Stimulated activated CD4-positive, alpha-beta T cell treated with anti-CD3 and anti-CD28 coated beads, Interleukin-1b, Interleukin-23, amount 100 ng/mL, for 1 hour (primary cell): ENCODE measurements at places on chromosomes 7 and 10.

DNA sequence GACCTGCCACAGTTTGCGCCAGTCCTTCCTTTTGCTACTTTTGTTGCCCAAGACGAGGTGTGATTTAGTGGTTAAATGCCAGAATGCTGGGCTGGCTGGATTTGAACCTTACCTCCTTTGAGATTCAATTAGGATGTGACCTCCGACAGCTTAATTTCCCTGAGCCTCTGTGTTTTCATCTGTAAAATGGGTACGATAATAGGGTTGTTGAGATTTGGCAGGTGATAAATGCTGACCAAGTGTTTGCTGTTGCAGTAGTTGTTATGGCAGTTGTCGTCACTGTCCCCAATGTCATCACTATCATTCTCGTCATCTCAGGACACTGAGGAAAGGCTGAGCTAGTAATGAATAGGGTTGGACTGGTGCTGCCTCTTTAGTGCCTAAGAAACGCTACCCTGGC, 61.1 kb downstream of the GRK5 start:
- DNase-seq, result no peak

GRCh38 chr7:157077021-157077420, 61.7 kb upstream of the UBE3C start:
- DNase-seq, result no peak

DNA sequence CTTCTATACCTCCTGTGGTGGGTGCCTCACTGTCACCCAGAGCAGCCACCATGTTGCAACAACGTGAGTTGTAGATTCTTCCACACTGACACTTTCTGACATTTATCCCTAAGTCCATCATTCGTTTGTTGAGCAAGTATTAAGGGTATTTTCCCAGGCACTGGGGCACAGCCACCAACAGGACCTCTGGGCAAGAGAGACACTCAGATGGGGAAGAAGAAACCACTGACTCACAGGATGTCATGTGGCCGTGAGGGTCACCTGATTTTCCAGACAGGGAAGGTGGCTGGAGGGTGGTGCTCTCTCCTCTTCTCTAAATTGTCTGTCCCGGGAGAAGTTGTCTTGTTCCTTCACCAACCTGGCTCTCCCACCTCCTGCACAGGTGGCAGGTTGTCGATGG, 51.7 kb upstream of the PPIF start:
- no peak for DNase-seq

- no peak for DNase-seq
Observed at GRCh38 chr7:139648941-139649425, 125.5 kb downstream of the CLEC2L start.

DNA sequence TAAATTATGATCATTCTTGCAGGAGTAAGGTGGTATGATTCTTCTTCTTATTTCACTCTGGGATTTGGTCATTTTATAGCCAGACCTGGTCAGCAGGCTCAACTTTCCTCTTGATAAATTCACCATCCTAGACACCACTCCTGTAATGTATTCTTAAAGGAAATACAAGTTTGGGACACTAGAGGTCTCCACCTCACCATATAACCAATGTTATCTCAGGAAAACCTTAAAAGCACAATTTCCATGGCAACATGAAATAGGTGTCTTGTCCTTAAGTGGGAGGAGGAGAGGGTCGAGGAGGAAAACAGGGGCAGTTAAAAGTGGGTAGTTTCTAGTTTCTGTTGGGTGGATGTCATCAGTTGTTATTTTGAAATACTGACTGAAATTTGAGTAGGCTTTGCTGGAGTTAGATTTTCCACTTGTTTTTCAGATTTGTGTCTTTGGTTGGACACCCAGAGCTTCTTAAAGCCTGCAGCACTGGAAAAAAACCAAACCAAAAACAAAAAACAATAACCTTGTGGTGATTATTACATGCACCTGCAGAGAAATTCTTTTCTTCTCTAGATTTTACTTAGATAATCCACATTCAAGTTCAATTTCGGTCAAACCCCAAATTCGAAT, 163.1 kb downstream of the PRKCQ start:
- DNase-seq, result no peak

GRCh38 chr7:44740055-44740454, 8.6 kb upstream of the ZMIZ2 start:
- no peak for DNase-seq

DNA sequence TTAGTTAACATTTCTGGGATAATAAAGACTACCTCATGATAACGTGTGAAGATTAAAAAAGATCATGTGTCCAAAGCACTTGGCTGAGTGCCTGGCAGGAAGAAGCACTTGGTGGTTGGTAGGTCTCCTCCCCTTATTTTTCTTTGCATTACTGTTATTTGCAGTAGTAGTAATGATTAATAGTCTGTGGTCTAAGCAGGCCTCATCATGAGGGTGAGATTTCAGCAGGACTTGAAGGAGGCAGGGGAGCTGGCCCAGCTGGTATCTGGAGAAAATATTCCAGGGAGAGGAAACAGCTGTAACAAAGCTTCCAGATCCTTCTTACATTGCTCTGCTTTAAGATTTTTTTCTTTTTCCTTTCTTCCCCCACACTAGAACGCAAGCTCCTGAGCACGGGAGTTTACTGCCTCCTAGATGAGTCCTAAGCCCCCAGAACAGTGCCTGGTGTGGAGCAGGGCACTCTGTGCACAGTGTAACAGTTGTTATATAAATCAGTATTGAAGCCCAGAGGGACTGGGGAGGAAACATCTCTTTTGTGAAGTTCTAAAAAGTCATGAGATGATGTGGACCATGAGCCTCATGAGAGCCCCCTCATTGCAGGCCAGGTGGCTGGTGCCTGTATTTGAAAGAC, 31.1 kb upstream of the RHEB start:
- no peak for DNase-seq

- no peak for DNase-seq
Observed at GRCh38 chr10:58856508-58857240, 319.8 kb upstream of the PHYHIPL start.

DNA sequence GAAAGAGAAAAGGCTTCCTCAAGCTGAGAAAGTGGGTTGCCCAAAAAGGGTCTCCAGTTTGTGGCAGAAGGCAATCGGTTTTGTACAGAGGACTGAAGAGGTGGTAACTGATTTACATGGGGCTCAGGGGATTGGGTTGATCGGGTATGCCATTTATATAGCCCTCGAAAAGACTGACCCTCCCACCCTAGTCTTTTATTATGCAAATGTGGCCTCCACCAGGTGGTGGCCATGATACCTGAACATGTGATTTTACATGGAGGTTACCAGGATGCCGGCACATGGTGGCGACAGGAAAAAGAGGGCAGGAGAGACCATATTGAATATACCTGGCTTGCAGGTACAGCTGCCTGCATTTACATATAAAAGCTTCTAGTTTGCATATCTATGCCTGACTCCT, 36.7 kb downstream of the ATE1 start:
- DNase-seq, result no peak

DNA sequence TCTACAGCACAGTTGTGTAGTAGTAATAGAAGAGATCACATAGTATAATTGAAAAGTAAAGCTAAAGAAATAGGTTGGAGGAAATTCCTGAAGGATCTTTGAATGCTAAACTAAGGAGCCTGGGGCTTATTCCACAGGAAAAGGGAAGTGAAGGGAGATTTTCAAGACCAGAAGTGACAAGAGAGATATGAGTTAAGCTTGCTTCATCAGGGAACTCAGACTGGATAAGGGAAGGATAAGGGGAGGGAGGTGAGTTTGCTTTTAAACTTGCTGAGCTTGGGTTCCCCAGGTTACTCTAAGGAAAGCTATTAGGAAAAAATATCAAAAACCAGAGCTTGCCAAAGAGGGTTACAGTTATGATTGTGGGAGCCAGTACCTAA, 182.4 kb downstream of the RAPGEF5 start:
- DNase-seq, result no peak

DNA sequence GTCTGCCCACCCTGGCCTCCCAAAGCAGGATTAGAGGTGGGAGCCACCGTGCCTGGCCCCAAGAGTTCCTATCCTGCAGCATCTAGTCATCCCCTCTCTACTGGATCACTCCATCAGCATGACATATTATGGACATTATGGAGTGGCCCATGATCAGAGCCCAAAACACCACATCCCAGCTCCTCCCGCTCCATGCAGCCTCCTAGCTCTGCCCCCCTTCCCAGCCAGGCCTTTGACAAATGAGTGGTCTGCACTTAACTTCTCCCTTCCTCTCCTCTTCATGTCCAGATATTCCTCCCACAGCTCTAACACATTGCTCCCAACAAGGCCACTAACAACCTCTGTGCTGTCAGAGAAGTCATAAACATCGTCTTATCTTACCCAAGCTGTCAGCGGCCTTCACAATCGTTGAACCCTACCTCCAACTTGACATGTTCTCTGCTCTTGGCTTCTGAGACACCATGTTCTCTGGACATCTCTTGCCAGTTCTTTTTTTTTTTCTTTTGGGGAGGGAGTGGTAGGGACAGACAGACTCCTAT, 187.6 kb downstream of the NSUN6 start:
- no peak for DNase-seq

DNA sequence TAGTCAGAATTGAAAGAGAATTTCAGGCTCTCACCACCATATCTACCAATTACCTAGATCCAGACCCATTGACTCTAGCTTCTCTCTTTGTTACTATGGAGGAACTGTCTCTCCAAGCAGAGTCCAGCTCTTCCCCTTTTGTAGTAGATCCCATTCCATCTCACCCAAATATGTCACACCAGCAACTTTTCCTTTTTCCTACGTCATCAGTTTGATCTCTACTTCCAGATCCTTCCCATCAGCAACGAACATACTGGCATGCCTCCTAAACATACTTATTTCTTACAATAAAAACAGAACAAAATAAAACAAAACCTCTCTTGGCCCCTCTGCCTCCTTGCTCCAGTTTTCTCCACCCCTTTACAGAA, 5.9 kb upstream of the CALU start:
- DNase-seq, result no peak

GRCh38 chr10:48923748-48924147, 15.9 kb downstream of the LRRC18 start:
- DNase-seq, result no peak

DNA sequence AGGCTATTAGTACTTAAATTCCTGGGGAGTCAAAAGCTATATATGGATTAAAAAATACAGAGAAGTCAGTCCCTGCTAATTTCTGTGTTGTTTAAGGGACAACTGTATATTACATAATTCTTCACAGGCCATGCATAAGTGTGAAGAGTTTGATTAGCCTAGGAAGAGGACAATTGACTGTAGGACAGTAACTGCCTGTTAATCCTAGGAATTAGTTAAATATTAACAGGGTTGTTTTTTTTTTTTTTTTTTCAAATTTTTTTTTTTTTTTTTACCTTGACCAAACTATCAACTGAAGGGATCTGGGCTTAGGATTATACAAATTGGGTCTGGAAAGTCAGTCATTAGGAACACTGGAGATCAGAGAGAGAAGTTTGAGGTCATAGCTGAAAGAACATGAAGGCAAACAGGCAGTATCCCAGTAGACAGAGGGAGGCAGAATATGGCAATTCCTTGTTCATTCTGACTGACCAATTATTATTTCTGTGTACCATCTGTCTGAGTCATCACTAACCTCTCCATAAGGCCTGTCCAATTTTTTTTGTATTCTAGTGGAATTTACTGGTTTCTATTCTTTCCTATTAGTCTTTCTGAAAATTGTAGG, 1139.2 kb downstream of the SORCS1 start:
- no peak for DNase-seq

DNA sequence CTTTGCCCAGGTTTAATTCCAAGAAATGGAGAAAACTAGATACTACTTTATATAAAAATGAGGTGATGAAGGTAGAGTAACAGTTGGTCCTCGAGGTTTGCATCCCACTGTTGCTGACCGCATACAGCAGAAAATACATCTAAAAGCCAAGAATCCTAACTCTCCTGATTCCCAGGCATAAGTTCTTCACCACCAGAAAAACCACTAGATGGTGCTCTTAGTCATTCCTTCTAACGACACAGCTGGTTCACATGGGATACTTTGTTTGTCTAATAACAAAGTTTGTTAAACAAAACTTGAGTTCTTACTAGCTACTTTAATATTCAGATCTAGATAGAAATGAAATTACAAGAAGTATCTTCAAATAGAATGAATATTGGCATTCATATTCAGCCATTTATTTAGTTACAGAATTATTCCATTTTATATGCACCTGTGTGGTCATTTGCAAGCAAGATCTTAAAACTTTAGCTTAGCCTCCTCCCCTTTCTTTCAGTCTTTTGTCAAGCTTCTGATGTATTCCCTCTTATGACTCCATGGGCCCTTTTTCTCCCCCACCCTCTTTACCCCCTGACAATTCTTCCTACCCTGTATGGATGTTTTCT, 54.1 kb upstream of the CYP26C1 start:
- no peak for DNase-seq
